Fibroblast of mammary gland (primary cell): ENCODE measurements at places on chromosomes 6 and 20.

- no peak for DNase-seq
These were observed 65.0 kb upstream of the VSTM2L start for GRCh38 chr20:37837924-37838323.

DNA sequence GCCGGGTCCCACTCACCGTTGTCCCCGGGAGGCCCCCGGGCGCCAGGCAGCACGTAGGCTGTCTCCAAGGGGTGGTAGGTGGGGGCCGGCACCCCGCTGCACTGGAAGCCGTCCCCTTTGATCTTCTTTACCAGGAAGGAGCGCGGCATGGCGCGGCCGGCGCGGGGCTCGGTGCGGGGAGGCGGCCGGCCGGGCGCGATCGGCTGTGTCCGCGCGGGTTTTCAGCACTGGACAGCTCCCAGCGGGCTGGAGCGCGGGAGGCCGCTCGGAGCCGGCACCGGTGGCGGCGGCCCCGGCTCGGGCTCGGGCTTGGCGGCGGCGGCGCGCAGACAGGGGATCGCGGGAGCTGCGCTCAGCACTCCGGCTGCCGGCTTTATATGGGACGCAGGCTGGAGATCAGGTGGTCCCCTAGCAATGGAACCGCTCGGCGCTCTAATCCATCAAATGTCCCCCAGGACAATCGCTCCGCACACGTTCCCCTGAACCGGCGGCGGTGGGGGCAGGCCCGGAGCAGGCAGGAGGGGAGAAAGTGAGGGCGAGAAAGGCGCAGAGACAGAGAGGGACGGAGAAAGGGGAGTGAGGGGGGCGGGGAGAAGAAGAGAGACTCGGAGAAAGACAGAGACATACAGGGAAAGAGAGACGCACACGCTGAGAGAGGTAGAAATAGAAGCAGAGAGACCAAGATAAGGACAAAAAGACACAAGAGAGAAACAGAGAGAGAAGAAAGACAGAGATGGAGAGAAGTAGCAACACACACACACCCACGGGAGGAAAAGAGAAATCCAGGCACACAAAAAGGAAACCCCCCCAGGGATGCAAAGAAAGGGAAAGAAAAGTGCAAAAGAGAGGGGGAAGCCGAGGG, at the start of gene SCRT2:
Gene SCRT2 (minus strand): TSS at position 350 of the 862 bp plus-strand sequence. CDS start 201 bp downstream, at position 149.
- peak; percentile 50 for DNase-seq

- peak; percentile 56 for DNase-seq
These were observed 75.0 kb upstream of the EZR start for GRCh38 chr6:158894193-158894592.

GRCh38 chr6:139510040-139510790, 135.8 kb upstream of the CITED2 start:
- no peak for DNase-seq

DNA sequence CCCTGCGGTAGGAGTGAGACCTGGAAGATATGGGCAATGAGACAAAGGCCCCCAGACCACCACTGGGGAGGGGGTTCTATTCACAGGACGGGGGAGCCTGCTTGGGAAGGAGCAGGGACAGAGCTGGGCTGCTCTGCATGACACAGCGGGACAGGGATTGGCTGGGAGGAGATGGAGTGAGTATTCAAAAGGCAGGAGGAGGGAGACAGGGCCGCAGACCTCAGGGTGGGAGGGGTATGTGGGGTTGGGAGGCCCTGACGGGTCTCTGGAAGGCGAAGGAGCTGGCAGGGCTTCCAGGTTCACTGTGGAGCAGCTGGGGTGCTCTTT, 60.8 kb upstream of the RPS6KA2 start:
- DNase-seq, result no peak

GRCh38 chr6:132115714-132116366, 164.7 kb upstream of the CCN2 start:
- peak; percentile 33 for DNase-seq

GRCh38 chr20:41335591-41335990, 5.0 kb upstream of the LPIN3 start:
- DNase-seq, result no peak

DNA sequence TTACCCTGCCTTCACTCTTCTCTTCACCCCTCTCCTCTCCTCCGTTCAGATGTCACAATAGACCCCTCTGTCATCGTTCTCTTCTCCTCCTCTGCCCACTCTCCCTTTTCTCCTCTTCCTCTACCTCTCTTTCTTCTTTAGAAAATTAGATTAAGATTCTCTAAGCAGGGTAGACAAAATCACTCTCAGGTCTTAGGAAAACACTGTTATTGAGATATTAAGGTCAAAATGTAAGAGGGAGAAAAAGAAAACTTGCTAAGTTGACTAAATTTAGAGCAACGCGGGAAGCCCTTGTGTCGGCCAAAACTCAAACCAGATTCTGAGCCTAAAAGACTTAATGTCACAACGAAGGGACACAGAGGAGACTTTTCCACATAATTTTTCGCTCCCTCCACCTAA, 22.1 kb upstream of the ZNF184 start:
- DNase-seq, result no peak

- DNase-seq, result no peak
These were observed 154.5 kb downstream of the MOXD1 start for GRCh38 chr6:132246632-132247270.

- DNase-seq, result peak; percentile 45
These were observed 6.9 kb upstream of the CD40 start for GRCh38 chr20:46111028-46111835.

- peak; percentile 4 for DNase-seq
These were observed 467.5 kb downstream of the PRKN start for GRCh38 chr6:162260027-162260426.

- DNase-seq, result no peak
These were observed 6.5 kb downstream of the PEDS1 start for GRCh38 chr20:50146732-50147662.

- DNase-seq, result peak; percentile 59
These were observed 36.7 kb downstream of the POU3F2 start for GRCh38 chr6:98871057-98871456.

GRCh38 chr6:1774226-1774915, 164.7 kb downstream of the FOXC1 start:
- peak; percentile 39 for DNase-seq

GRCh38 chr6:89073840-89074239, 6.7 kb upstream of the PNRC1 start:
- no peak for DNase-seq

GRCh38 chr6:46904117-46904516, 17.6 kb downstream of the ADGRF5 start:
- no peak for DNase-seq

- peak; percentile 33 for DNase-seq
These were observed 555.6 kb downstream of the KIF16B start for GRCh38 chr20:16017656-16018055.

- DNase-seq, result no peak
These were observed 5.0 kb upstream of the MPC1 start for GRCh38 chr6:166387642-166388289.

GRCh38 chr6:38319256-38320212, 320.2 kb downstream of the BTBD9 start:
- no peak for DNase-seq

DNA sequence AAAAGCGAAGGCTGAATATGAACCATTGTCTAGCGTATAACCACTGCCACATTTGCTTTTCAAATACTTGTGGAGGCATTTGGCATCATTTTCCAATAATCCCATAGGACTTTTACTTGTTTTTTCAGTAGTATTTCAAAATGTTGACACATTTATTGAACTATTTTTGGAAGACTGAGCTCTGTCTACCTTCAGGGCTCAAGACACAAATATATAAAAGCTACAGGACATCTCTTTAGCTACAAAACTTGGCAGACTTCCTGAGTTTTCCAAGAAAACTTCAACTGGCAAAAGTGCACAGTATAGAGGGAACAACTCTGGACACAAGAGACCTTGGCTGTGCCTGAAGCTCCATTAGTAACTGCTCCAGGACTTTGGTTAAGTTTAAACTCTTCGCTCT, 13.4 kb downstream of the EPB41L2 start:
- DNase-seq, result no peak

DNA sequence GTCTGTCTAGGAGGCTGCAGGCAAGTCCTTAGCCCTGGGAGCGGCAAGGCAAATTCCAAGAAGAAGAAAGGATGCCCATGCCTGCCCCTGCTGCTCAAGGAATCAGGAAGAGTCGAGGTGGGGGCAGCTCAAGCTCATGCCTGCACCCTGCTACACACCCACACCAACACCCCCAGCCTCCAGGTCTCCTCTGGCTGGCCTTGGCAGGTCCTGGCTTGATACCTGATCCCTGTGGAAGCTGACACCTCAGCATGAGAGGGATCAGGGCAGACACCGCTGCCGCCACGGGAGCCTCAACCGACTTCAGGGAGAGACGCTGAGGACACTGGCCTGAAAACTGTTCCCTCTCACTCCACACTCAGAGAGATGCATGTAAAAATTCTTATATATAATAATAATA, 35.5 kb upstream of the MAFB start:
- DNase-seq, result no peak

GRCh38 chr6:24154121-24154520, 28.1 kb downstream of the NRSN1 start:
- peak; percentile 54 for DNase-seq

DNA sequence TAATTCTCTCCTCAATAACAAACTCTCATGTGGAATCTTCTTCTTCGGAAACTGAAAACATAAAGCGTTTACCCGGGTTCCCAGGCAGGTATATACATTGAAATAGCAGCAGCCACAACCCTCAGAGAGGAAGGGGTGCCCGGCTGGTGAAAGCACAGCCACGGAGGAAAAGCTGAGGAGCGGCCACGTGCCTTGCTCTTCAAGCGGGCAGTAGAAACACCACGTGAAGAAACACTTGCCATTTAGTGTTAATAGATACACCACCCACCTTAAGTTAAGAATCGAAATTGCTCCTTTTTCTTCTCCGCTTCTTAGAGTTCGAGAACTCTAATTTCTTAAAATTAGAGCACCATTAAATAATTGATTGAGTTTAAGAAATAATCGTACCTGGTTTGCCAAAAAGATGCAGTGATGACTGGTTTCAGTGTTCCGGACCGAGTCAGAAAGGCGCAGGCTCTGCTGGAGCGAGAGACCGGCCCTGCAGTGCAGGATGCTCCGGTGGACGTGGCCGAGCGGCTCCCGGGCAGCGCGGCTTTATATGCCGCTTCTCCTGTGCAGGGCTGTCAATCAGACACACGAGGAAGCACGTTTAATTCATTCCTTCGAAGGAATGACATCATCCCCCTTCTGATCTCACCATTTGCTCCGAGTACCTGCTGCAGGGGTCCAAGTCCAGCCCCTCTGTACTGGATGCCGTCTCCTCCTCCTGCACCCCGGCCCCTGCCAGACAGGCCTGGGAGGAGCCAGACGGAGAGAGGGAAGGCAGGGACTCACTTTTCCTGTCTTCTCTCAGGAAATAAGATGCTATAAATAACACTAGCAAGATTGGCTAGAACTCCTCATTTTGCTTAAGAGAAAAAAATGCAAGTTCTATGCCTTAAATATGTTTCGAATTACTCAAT, at the start of gene THBS2:
Gene THBS2 (minus strand): TSS at position 510 of the 902 bp plus-strand sequence. CDS start 3,062 bp downstream, outside the sequence.
- DNase-seq, result peak; percentile 99

GRCh38 chr20:62587757-62588402, 54.4 kb upstream of the SLCO4A1 start:
- peak; percentile 48 for DNase-seq

GRCh38 chr6:80610846-80611245, 504.4 kb downstream of the BCKDHB start:
- DNase-seq, result peak; percentile 76

GRCh38 chr20:36768768-36769430, 4.7 kb downstream of the DSN1 start:
- DNase-seq, result peak; percentile 39

DNA sequence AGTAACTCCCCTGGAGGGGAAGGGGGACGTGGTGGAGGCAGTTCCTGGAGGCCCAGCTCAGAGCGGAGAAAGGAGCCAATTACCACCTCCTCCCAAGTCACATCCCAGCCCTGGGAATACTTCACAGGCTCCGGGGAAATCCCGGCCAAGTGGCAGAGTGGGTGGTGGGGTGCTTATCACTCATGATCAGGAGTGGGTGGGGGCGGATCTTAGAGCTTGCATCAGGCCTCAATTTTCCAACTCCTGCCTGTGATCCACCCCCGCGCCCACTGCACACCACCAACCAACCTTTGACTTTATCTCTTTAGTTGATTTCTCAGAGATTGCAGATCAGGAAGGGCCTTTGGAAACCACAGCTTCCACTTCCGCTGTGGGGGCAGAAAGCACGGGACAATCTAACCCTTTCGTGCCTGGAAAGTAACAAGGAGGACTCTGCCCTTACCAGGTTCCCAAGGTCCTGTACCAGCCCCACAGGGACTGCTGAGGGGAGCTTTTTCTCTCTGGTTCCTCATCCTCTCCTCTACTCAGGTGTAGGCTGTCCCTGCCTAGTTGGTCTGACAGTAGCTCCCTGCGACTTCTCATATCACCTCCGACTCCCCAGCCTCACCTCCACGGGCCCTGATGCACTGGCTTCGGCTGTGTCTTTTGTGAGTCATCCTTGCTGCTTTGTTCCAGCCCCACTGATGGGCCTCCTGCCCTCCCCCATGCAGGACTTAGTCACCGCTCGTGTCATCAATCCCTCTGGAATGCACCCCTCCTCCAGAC, 24.9 kb upstream of the IER3 start:
- peak; percentile 94 for DNase-seq

- no peak for DNase-seq
These were observed 904 bp upstream of the UST start for GRCh38 chr6:148745926-148746325.

- peak; percentile 98 for DNase-seq
These were observed 32.5 kb downstream of the SYNDIG1 start for GRCh38 chr20:24501764-24502556.

- peak; percentile 66 for DNase-seq
These were observed 267.7 kb downstream of the FARS2 start for GRCh38 chr6:5529015-5529414.

- DNase-seq, result no peak
These were observed 265.0 kb downstream of the UTRN start for GRCh38 chr6:144549837-144550747.

DNA sequence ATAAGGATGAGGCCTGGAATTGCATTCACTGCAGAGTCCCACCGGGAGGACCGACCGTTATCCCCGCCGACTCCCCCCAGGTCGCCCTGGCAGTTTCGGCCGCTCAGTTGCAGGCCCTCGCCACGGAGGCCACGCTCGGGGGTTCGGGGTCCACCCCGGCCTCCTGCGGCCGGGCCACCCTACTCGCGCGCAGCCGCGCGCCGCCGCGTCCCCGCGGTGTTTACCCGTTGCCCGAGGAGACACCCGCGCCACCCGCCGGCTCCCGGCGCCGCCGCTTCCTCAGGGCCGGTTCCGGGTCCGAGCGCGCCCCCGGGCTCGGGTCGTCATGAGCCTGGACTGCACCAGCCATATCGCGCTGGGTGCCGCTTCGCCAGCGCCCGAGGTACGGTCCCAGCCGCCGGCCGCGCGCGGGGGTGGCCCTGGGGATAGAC, at the start of gene CCDC170:
Gene CCDC170 (plus strand): TSS at position 214 of the 431 bp plus-strand sequence. CDS start 112 bp downstream, at position 326.
- no peak for DNase-seq

DNA sequence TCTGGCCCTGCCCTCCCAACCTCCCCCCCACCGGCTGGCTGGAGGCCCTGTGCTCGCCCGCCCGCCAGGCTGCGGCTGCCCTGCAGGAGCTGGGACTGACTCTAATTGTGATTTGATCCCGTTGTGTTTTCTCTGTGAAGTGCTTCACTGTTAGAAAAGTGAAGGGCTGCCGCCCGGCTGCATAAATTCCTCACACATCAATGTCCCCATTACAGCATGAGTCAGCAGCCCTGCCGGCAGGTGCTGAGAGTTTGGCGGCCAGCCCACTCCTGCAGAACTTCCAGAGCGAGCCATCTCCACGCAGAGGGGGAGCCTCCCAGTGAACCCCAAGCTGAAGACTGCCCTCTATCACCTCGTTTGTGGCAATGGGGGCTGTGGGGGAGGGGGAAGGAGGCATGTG, 137.9 kb downstream of the DLL1 start:
- no peak for DNase-seq
